KG1 (cell line): ENCODE measurements at places on chromosomes 16 and 17.
A peak's percentile ranks its signal among the peaks of the same experiment; 100 is the strongest.

- DNase-seq = no peak
Measured at GRCh38 chr17:74474043-74474792, 7.8 kb downstream of the CD300A start.

- DNase-seq = no peak
Measured at GRCh38 chr17:56810343-56810742, 23.4 kb downstream of the C17orf67 start.

DNA sequence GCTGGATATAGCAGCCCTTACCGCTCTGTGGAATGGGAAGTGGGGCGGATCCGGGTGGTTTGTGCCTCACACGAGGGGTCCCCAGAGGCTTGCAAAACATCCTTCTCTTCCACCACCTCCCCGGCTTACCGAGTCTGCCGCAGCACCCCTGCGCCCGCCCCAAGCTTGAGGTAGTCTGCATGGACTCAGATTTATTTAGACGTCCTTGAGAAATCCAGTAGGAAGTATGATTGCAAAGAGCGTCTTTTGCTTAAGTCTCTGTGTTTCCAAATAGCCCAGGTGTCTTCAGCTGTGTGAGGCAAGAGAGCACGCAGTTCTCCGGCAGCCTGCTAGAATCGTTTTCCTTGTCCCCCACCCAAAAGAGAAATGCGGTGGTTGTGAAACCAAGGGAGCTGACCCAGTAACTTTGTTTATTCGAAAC lies 2.4 kb downstream of the KIAA0513 start:
- no peak for DNase-seq

GRCh38 chr17:44359458-44360143 lies 4.1 kb downstream of the FAM171A2 start:
- no peak for DNase-seq

DNA sequence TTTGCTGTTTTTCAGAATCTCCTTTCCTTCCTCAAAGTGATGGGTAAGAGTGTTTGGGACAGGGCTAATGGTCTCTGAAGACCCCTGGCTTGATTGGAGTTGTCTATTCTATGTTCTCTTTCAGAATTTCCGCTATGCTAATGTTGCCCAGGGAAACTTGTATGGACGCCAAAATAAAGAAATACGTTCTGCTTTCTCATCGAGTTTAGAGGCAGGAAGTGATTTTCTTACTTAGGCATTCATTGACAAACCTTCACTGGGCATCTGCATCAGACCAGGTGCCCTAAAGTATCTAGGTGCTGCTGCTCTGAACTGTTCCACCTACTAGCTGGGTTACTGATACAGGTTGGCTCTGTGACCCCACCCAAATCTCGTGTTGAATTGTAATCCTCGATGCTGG lies 787.9 kb upstream of the EEF2KMT start:
- DNase-seq = no peak

DNA sequence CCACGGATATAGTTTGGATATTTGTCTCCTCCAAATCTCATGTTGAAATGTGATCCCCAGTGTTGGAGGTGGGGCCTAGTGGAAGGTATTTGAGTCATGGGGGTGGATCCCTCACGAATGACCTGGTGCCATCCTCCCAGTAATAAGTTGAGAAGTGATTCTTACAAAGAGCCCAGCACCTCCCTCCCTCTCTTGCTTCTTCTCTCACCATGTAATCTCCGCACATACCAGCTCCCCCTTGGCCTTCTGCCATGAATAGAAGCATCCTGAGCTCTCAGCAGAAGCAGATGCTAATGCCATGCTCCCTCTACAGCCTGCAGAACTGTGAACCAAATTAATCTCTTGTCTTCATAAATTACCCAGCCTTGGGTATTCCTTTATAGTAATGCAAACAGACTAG lies 41.9 kb upstream of the RBBP6 start:
- no peak for DNase-seq

- DNase-seq = peak; percentile 50
Measured at GRCh38 chr17:58447039-58447975, 30.0 kb upstream of the RNF43 start.

DNA sequence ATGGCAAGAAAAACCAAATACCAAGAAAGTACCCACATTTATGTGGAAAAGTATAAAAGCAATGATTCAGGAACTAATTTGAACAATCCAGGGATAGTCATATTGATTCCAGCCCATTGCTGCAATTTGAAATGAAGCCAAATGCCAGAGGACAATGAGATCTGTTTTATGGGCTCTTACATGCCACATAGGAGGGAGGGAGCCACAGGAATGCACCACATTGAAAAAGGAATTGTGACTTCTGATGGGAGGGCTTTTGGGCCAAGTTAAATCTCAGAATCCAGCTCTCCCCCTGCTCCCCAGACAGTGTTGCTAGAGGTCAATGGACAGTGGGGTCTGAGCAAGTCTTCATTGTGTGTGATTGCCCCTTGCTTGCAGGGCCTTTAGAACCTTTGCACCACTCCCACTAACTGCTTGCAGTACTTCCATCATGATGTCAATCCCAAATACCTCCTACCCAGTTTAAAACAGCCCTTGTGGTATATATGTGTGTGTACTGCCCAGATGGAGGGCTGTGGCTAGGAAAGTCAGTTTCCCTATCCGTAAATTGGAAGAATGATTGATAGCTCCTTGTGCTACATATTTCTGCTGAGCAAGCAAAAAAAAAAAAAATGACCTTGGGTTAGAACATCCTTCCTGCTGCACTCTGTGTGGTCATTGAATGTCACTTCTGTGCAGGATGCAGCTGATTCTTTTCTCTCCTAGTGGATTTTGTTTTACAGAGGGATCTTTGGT lies 406.8 kb downstream of the UTP18 start:
- no peak for DNase-seq
